ENCODE measurements at places on chromosomes 16 and 17.

DNA sequence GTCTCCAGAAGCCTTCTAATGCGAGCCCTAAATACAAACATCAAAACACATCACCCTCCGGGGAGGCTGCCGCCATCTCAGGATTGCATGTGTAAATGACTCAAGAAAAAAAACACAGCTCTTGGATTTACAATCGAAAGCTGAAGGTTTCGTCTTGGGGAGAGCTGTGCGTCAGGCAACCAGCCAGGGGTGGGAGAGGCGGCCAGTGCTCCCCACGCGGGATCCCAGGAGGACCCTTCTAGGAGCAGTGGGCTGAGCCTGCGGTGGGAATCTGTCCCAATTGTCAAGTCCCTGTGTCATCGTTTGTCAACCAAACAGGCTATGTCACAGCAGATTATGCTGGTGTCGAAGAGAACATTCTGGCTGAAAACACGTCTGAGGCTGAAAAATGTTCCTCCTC, 209.7 kb downstream of the ABCC12 start:
- DNase-seq = no peak

DNA sequence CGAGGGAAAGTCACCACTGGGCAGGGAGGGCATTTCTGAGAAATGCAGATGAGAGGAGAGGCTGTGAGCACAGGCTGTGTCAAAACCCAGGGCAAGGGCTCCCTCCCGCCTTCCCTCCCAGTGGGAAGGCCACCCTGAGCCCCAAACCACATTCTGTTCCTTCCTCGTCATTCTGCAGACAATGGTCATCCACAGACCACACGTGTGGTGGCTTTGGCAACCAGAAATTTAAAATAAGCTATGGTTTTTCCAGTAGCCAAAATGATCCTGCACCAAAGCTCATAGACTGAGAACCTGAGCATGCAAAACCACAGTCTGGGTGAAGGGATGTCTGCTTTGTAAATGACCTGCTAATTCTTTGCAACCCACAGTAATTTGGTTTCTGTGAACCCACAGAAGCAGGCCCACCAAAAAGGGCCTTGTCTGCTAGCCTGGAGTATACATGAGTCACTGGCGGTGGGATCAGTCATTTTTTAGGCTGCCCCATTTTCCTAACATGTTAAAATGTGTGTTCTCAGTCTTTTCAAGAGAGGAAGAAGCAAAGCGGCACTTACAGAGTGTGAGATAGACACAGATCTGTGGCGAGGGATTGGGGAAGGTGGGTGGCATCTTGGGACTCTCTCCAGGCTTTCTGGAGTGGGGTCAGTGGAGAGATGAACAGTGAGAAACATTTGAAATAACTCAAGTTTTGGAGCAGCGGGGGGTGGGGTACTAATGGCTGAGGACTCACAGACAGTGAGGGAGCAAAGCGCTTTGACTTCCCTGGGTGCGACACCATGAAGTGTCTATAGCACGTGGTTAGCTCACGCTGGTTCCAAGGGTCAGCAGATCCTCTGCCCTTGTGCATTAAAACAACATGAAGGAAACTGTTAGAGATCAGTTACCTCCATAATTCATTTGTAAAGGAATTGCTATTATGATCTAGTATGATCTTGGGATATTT, 20.5 kb downstream of the GRB7 start:
- no peak for DNase-seq

GRCh38 chr16:28531777-28532744, 6.7 kb downstream of the NUPR1 start:
- no peak for DNase-seq

DNA sequence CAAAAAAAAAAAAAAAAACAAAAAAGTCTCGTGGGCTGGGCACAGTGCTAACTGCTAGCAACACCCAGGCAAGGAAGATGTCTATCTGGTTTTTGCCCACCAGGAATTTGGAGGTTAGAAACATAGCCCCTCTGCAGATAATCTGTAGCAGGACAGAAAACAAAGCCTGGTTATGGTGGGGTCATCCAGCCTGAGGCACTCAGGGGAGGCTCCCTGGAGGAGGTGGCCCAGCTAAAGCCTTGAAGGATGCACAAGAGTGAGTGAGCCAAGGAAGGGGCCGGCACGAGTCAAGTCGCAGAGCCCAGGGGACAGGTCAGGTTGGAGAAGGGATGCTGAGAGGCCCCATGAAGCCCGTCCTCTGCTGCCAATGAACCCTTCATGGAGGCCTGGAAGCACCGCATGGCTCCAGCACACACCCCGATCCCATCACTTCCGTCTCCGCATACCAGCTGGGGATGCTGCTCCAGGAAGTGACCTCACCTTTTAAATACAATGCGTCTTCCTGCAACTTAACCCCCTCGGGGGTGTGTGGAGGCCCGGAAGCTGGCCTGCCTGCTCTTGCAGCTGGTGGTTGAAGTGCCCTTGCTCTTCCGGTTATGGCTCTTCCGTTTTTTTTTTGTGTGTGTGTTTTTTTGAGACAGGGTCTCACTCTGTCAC, 86.5 kb downstream of the ENGASE start:
- peak; percentile 94 for DNase-seq

DNA sequence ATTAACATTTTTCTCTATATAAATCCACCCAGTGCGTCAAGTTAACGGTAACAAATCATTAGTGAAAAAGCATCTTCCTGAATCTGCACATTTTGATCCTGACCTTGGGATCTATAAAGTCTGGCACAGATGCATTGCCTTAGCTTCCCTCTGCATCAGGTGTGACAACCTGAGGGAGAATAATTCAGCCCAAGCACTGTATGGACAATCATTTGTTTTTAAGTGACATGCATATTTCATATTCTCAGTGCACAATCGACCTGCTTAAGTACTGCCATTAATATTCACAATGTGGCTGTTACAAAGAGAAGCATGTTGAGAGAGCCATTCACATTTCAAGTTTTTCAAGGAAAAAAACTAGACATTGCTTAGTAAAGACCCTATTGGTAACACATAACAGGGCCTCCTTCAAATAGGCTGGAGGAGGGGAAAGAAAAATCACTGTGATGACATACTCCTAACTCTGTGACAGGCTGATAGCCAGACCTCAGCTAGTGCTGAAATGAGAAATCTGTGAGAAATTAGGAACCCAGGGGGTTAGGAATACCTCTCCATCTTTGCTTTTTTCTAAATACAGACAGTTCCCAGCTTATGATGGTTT, 505.3 kb upstream of the CDH5 start:
- no peak for DNase-seq

DNA sequence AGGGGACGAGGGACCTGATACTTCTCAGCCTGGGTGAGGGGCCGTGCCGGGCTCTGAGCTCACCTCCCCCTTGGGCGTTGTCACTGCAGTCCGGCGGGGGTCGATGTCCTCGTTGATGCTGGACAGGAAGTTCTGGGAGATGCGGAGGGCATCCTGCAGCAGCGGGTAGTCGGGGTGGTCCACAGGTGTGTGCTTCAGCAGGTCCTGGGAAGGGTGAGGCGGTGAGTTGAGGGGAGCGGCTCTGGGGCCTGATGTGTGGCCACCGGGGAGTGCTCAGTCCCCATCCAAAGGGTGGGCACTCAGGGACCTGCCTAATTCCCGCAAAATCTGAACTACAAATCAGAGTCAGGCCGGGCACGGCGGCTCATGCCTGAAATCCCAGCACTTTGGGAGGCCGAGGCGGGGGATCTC, 75.6 kb downstream of the TIMM22 start:
- DNase-seq = no peak

DNA sequence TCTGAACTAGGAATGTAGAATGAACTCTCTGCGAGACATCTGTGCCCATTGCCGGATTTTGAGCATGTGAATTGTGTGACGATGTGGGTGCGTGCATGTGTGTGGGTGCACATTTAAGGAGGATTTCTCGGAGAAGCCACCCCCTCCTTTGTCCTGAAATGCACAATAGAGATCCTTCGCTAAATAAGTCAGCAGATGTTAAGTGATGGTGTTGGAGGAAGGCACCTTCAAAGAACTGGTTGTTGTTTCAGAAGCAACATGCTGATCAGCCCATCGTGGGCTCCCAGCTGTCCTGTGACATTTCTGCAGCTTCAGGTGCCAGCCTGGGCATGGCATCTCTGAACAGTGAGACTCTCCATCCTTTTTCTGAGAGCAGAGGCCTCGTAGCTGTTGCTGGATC, 194.9 kb downstream of the MSI2 start:
- no peak for DNase-seq

- DNase-seq = no peak
Measured at GRCh38 chr17:71869841-71870545, 250.8 kb upstream of the SOX9 start.

- DNase-seq = no peak
Measured at GRCh38 chr17:7818746-7819645, 15.0 kb upstream of the KDM6B start.

- no peak for DNase-seq
Measured at GRCh38 chr16:75983741-75984381, 257.6 kb upstream of the CPHXL start.

GRCh38 chr17:33572615-33573014, 279.5 kb upstream of the ASIC2 start:
- no peak for DNase-seq

GRCh38 chr16:88078111-88078775, 127.0 kb downstream of the BANP start:
- DNase-seq = no peak

DNA sequence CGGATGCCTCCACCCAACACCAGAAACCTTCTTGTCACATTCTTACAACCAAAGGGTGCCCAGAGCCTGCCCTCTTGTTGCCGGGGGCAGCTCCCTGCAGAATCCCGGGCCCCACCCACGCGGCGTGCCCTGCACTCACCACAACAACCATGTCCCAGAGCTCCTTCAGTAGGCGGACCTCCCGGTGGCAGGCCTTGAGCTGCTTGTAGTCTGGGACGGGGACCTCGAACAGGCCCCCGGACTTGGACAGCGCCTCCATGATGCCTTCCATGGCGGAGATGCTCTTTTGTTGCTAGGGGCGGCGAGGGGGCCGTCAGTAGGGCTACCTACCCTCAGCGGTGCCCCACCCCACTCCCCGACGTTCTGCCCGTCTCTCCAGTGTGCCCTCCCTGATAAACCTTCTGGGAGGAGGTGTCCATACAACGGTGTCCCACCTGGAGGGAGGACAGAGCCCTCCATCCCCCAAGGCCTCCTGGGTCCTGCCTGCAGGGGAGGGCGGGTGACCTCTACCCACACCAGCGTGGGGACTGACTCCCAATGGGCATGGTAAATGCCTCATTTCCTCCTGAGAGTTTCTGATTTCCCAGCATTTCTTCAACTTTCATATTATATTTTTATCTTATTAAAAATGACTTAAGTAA, 52.2 kb downstream of the DNAH17 start:
- no peak for DNase-seq
